ENCODE measurements at places on chromosomes 13 and 19.
A peak's percentile ranks its signal among the peaks of the same experiment; 100 is the strongest.

- DNase-seq, result no peak
These were observed 41.9 kb downstream of the CARS2 start for GRCh38 chr13:110664041-110664440.

DNA sequence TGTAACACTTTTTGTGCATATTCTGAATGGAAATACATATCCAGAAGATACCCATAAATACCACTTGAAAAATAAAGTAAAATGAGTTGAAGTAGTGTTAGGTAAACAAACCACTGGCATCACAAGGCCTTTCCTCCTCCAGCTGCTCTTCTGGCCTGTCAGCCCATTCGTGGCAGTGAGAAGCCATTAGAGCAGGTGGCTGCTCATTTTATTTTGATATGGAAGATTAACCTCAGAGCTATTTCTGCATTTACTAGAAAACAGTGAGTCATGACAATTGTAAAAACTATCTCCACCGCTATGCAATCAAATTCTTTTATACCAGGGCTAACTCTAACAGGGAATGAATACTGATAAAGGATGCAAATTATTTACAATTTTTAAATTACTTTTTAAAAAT, 2898.1 kb downstream of the PCDH9 start:
- no peak for DNase-seq

GRCh38 chr13:93304868-93305613, 78.4 kb downstream of the GPC6 start:
- DNase-seq, result no peak

- DNase-seq, result peak; percentile 95
These were observed 10.0 kb downstream of the ARHGAP45 start for GRCh38 chr19:1076951-1077350.

DNA sequence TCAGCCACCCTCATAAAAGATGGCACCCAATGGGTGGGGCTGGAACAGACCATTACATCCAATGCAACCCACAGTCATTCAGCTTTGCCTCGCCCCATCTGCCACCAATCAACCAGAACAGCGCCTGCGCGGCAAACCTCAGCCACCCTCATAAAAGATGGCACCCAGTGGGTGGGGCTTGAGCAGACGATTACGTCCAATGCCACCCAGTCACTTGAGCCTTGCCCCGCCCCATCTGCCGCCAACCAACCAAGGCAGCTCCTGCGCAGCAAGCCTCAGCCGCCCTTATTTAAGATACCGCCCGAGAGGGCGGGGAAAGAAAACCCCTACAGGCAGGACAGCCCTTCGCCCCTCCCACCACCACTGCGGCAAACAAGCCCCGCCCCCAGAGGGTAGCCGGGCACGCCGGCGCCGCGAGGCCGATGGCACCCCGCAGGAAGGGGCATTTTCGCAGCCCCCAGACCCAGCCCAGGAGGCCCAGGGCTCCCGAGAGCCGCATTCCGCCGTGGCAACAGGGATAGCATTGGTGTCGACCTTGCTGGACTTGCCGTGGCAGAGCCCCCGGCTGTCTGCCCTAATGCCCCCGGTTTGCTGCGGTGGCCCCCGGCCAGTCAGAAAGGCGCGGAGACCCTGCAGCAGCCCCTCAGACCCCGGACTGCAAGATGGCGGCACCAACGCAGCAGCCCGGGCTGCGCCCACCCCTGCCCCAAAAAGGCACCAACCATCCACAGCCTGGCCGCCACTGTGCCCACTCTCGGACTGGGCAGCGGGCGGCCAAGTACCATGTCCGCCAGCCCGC, 675 bp downstream of the PEG3 start:
- no peak for DNase-seq

DNA sequence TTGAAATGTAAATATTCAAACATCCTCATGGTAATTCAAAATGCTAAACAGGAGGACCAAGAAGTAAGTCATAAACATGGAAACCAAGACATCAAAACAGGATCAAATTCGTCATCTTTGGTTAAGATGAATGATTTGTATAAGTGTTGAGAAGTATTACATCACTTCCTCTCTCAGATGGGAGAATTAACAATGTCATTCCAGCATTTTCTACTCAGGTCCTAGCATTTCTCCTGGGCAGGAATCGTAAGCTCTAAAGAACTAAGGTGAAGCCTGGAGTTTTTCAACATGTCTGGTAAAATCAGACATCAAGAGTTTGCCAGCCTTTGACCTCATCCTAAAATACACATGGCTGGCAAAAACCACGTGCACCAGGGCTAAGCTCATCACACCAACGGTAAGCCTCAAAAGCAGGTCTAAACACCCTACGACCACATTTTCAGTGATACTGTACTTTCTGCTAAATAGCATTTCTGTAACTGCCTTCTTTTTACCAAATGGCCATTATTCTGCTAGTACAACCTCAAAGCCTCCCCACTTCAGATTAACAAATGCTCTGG, 24.8 kb downstream of the RANBP3 start:
- DNase-seq, result no peak

DNA sequence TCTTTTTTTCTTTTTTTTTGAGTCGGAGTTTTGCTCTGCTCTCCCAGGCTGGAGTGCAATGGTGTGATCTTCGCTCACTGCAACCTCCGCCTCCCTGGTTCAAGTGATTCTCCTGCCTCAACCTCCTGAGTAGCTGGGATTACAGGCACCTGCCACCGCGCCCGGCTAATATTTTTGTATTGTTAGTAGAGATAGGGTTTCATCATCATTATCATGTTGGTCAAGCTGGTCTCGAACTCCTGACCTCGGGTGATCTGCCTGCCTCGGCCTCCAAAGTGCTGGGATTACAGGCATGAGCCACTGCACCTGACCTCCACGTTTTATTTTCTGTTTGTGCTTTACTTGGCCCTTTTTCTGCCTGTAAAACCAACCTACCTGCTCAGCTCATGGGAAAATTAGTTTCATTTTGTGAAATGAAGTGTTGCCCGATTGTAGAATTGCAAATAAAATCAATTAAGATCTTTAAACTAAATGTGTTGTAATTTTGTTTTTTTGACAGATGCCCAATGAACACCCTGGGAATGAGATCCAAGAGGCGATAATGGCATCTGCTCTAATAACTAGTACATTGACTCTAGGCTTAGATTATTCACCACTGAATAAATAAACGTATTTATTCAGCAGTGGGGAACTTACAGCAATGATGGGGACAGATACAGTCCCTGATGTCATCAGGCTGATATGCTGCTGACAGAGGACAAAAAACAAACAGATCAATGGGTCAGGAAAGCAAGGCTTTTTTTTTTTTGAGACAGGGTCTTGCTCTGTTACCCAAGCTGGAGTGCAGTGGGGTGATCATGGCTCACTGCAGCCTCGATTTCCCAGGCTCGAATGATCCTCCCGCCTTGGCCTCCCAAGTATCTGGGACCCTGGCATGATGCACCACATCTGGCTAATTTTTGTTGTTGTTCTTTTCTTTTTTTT, 2.2 kb upstream of the RAB11B start:
- no peak for DNase-seq

- DNase-seq, result no peak
These were observed 159.3 kb downstream of the TNFRSF19 start for GRCh38 chr13:23729531-23729930.

DNA sequence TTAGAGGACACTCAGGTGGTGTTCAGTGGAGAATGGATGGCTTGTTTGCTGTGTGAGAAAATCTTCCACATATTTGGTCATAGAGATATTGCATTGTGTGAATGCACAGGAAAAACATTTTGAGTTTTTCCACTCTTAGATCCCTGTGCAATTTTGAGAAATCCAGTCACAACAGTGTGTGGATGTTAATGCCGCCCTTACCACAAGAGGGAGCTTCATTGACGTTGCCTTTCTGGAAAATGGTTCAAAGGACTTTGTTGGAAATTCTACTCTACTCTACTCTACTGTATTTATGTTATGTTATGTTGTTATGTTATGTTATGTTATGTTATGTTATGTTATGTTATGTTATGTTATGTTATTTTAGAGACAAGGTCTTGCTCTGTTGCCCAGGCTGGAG, 13.4 kb downstream of the ZNF20 start:
- DNase-seq, result no peak

- no peak for DNase-seq
These were observed 10.5 kb downstream of the XRCC1 start for GRCh38 chr19:43564800-43565199.

DNA sequence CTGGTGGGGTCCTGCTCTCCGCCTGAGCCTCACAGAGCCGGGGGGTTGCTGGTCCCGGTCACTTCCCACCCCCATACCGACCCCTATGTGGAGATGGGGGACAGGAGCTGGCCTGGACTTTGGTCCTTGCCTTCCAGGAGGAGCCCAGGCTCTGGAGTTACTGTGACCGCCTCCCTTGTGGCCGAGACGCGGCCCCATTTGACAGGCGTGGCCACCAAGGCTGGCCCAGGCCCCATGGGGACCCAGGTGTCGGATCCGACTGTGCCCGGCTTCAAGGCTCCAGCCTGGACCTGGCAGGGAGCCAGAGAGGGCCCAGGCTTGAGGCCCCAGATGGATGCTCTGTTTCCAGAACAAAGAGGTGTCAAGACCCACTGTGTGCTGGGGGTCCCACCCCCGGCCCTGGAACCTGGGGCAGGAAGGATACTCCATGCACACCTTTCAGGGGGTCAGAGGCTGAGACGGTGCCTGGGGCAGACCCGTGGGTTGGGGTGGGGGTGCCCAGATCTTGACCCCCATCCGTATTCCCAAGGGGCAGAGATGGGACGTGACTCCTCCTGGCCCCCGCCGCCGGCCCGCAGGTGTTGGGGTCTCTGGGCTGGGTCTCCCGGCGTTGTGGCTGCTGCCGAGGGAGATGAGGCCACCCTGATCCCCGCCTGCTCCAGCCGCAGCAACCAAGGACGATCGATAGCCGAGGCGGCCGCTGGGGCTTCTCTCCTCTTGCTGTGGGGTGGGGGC, 47.8 kb upstream of the TCF3 start:
- DNase-seq, result no peak

- peak; percentile 57 for DNase-seq
These were observed 9.0 kb upstream of the MEIS3 start for GRCh38 chr19:47428177-47428894.

DNA sequence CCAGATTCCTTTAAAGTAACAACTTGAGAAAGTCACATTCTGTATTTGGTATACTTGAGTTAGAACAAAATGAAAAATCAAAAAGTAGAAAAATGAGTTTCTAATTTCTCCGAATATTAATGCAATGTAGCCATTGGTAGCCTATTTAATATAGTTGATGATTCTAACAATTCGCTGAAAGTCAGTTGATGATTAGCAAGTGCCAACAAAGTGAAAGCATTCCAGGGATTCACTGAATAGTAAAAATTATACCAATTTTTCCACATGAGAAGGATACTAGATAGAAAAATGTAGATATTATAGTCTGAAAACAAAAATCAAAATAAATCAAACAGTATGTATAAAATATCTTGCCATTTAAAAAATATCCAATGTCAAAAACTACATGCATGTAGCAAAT, 117.2 kb downstream of the FREM2 start:
- DNase-seq, result no peak

DNA sequence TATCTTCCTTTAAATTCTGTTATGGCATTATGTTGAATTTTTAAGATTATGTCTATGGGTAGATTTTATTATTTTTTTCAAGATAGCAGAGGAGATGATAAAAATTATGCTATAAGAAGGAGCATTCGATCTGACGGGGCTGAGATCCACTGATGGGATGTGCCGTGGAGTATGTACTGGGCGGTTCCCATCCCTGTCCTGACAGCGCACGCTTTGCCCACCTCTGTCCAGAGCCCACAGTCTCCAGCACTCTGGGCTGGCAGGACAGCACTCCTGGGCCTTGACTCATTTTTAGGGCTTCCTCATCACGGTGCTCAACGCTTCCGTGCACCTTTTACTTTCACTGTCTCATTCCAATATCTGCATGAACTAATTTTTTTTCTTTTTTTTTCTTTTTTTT, 235.5 kb downstream of the TEX29 start:
- DNase-seq, result no peak

DNA sequence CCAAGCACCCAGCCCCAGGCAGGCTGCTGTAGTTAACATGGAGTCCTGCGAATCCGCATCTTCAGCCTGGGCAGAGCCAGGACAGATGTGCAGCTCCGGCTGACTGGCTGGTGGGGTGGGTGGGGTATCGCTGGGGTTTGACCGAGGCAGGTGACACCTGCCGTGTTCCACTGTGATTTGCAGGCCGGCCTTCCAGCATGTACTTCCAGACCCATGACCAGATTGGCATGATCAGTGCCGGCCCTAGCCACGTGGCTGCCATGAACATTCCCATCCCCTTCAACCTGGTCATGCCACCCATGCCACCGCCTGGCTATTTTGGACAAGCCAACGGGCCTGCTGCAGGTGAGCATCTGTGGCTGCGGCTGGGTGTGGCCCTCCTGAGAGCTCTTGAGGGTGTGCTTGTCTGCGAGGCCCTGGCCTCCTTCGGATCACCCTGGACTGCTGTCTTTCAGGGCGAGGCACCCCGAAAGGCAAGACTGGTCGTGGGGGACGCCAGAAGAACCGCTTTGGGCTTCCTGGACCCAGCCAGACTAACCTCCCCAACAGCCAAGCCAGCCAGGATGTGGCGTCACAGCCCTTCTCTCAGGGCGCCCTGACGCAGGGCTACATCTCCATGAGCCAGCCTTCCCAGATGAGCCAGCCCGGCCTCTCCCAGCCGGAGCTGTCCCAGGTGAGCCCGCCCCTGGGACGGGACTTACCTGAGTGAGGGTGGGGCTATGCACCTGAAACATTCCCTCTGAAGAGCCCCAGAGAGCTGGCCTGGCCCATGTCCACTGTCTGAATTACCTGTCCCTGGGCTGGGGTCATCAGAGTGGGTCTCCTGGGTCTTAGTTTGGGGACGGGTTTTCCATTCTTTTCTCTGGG, 30.6 kb downstream of the CERS1 start:
- DNase-seq, result no peak

DNA sequence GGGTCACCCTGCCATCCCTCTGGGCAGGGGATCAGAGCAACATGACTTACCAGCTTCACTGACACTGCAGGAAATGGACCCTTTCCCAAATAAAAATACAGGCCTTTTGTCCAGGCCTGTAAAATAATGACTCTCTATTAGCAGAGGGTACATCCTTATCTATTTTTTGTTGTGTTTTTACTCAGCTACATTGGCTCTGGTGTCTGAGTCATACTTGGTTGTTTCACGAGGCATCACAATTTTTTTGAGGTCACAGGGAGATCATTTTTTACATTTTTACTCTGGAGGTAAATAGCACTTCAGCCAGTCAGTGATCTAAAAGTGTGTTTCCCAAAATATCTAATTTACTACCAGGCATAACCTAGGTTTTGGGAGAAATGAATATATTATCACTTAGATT, 6.9 kb upstream of the HTR2A start:
- DNase-seq, result no peak

GRCh38 chr13:109233293-109233692, 553.1 kb downstream of the IRS2 start:
- no peak for DNase-seq

GRCh38 chr13:110258876-110259631, 47.9 kb downstream of the COL4A1 start:
- DNase-seq, result no peak

- DNase-seq, result no peak
These were observed 13.4 kb upstream of the GTF2F1 start for GRCh38 chr19:6406401-6406800.

All from naive thymus-derived CD8-positive, alpha-beta T cell (primary cell).